ENCODE measurements at places on chromosomes 11 and 22. TPM values are rescaled to one million over a fixed set of nuclear protein-coding genes. Genes with fewer than 3 reads are reported as not detected.

The MS4A3 gene
- total RNA-seq: not detected

The DEFB131B gene
- not detected for total RNA-seq

DNA sequence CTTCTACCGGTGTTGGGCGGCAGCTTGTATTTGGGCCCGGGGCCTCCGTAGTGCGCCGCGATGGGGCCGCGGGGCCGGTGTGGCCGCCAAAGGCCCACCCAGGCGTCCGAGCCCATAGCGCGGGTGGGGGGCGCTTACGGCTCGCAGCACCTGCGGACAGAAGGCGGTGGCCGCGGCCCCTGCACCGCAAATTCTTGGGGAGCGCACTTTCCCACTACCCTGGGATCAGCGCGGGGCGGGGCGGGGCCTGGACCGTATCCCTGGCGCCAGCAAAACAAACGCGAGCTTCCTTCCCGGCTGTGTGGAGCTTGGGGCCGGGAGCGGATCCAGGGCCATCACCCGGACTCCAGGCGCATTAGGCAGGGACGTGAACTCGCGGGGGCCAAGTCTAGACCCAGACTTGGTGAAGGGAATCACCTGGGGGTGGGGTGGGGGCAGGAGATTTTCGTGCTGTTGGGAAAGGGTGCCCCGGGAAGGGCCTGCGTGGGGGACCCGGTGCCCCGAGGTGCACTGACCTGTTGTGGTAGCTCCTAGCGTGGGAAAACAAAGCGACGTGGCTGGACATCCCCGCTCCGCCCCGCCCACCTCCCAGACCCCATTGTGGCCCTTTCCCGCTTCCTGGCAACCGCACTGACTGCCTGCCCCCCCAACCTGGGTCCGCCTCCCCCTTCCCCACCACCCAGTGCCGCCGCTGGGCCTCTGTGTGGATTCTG lies 2.3 kb upstream of the TYMP start:
- H3K4me1 ChIP-seq: peaks cover 18% of the 10 kb centered on the region
- H3K27ac ChIP-seq: peak overlapping the region; percentile 100
- H3K27me3 ChIP-seq: no peaks in the 10 kb centered on the region

GRCh38 chr11:30285416-30286121 lies 37.3 kb upstream of the ARL14EP start:
- H3K27me3 ChIP-seq: no peaks in the 10 kb centered on the region
- no peak for DNase-seq
- H3K36me3 ChIP-seq: no peaks in the 10 kb centered on the region
- no peak overlapping the region for H3K27ac ChIP-seq
- no peak overlapping the region for H3K4me3 ChIP-seq

DNA sequence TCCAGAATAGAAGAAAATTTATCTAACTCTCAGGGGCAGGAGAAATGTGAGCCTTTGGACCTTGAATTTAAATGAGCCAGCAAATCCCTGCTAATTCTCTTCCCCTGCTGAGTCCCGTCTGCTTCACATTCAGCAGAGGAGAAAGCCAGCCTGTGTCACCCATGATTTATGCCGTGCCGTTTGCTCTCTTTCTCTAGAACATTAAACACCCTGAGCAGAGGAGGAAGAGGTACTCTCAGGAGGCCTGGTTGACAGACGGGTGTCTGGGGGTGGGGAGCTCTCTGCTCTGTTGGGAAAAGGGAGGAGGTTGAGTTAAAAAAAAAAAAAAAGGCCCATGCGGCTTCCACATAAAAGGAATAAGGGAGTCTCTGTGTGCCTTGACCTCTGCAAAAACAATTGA lies 11.3 kb upstream of the MTMR3 start:
- no peak overlapping the region for H3K4me3 ChIP-seq
- H3K27me3 ChIP-seq: no peaks in the 10 kb centered on the region
- H3K36me3 ChIP-seq: no peaks in the 10 kb centered on the region
- no peak overlapping the region for H3K27ac ChIP-seq

DNA sequence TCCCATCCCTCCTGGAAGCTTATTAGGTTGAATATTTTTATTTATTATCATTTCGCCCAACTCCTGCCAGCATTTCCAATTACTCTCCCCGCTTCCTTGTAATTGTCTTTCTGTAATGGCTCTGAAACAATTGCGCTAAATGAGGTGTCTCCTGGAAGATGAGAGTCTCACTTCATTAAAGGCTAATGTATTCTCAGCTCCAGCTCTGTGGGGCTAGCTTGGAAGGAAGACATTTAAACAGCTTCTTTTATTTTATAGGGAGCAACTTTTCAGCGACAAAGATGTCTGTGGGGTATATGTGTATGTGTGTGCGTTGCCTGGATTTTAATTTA lies 86.6 kb downstream of the PKNOX2 start:
- H3K27me3 ChIP-seq: no peaks in the 10 kb centered on the region
- no peak overlapping the region for H3K27ac ChIP-seq
- DNase-seq: no peak
- H3K4me1 ChIP-seq: no peaks in the 10 kb centered on the region

GRCh38 chr11:57527056-57527631 lies 3.4 kb downstream of the TIMM10 start:
- no peak overlapping the region for H3K4me3 ChIP-seq
- DNase-seq: peak; percentile 78
- H3K27ac ChIP-seq: no peak overlapping the region
- H3K4me1 ChIP-seq: peaks cover 13% of the 10 kb centered on the region
- no peaks in the 10 kb centered on the region for H3K27me3 ChIP-seq

- DNase-seq: no peak
- H3K27ac ChIP-seq: no peak overlapping the region
- peaks cover 13% of the 10 kb centered on the region for H3K4me1 ChIP-seq
- no peaks in the 10 kb centered on the region for H3K27me3 ChIP-seq
- H3K36me3 ChIP-seq: no peaks in the 10 kb centered on the region
- no peak overlapping the region for H3K4me3 ChIP-seq
Measured at GRCh38 chr22:39283322-39284141, 35.9 kb downstream of the RPL3 start.

GRCh38 chr11:119375337-119376196 lies 5.9 kb downstream of the USP2 start:
- no peaks in the 10 kb centered on the region for H3K36me3 ChIP-seq
- H3K27ac ChIP-seq: no peak overlapping the region
- H3K27me3 ChIP-seq: peaks cover 6% of the 10 kb centered on the region
- no peak overlapping the region for H3K4me3 ChIP-seq

Measured in B cell (primary cell).